ENCODE measurements at places on chromosomes 7 and 10. TPM values are rescaled to one million over a fixed set of nuclear protein-coding genes. Genes with fewer than 3 reads are reported as not detected.

Gene GNAT3
- total RNA-seq = not detected

Gene FOXP2
- total RNA-seq = 0.68 TPM

Gene PTN
- 1.9 TPM for total RNA-seq

Gene LIPN
- not detected for total RNA-seq

Gene ADO
- 18.1 TPM for total RNA-seq

Gene SLC18A2
- not detected for total RNA-seq

Gene PLEKHS1
- not detected for total RNA-seq

Gene RBM48
- total RNA-seq = 6.2 TPM

Gene PSD
- total RNA-seq = 0.35 TPM

Gene PIP
- total RNA-seq = not detected

Gene TRIM74
- not detected for total RNA-seq

Gene ZMIZ2
- total RNA-seq = 49.0 TPM

Data from glomerular endothelial cell (primary cell).